ENCODE measurements at places on chromosomes 16 and 17.
A peak's percentile ranks its signal among the peaks of the same experiment; 100 is the strongest.

DNA sequence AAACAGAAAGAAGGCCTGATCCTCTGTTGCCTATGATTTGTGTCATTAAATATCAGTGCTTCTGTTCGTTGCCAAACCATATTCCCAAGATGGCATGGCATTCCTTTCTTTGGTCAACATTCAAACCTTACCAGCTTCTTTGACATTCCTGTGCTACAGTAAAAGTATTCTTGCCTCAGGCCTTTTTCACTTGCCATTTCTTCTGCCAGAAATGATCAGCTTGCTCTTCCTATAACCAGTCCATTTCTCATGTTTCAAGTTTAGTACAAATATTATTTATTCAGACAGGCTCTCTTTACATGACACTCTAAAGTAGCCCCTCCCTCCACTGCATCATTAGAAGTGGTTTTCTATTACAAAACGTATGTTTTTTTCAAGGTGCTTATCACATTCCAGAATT lies 278.3 kb downstream of the KCNJ2 start:
- no peak for DNase-seq

GRCh38 chr17:16988749-16989229 lies 16.9 kb upstream of the TNFRSF13B start:
- DNase-seq = no peak

GRCh38 chr16:72317446-72317845 lies 145.5 kb upstream of the PMFBP1 start:
- no peak for DNase-seq

GRCh38 chr16:86016201-86016965 lies 117.4 kb downstream of the IRF8 start:
- peak; percentile 32 for DNase-seq

DNA sequence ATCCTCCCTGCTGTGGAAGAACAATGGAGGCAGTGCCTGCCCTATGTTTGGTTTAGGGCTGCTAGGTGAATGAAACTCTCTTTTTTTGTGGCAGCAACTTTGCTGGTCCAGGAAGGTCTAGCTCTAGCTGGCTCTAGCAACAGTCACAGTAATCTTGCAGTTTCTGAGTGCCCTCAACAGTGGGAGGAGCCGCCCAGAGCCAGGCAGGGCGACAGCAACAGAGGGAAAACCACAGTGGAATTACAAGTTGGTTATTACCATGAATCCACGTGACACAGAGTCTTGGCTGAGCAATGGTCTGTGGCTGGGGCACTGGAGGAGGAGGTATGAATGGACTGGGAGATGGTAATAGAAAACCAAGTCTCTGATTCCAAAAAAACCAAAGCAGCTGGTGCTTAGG lies 10.3 kb downstream of the HSPB9 start:
- DNase-seq = peak; percentile 25

DNA sequence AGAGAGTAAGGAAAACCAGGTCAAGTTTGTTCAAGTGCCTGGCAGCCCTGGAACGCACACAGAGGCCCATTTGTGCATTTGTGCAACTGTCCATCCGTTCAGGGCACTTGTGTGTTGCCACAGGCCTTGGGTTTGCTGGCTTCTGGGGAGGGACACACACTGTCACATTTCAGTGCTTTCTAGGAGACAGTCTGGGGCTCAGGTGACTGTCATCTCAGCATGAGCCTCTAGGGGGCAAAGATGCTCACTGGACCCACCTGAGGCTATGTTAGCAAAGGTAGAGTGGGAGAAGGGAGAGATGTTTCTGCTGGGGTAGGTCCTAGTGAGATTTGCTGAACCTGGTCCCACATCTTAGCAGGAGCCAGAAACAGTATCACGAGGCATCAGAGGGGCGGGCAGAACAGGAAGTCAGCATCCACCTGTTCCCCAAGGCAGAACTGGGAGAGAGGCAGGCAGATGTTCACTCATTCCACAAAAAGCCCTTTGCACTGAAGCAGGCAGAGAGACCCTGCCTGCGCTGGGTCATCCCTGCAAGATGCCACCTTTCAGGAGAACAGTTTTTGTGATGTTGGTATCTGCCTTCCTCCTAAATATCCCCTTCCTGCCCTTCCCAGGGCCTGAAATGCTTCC lies 48.5 kb downstream of the RAI1 start:
- DNase-seq = no peak

DNA sequence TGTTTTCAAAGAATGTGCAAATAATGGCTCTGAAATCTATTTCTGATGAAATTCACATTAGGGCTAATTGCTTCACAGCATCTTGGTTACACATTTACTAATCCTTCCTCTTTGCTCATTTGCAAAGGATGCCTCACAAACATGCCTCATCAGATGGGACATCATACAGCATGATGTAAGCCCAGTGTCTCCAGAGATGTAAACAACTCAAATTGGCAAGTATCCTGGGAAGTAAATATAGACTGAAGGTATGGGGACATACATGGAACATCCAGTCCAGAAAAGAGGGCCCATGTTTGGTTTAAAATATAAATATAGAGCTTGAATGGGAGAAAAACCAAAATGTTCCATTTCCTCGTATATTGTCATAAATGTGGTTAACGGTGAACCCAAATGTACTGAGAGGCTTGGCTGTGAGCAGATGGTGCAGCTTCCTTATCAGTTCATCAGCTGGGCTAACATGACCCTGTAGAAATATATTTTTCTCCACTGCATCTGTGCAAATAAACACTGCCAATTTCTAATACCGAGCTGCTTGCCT lies 142.9 kb upstream of the NUDT7 start:
- DNase-seq = no peak

DNA sequence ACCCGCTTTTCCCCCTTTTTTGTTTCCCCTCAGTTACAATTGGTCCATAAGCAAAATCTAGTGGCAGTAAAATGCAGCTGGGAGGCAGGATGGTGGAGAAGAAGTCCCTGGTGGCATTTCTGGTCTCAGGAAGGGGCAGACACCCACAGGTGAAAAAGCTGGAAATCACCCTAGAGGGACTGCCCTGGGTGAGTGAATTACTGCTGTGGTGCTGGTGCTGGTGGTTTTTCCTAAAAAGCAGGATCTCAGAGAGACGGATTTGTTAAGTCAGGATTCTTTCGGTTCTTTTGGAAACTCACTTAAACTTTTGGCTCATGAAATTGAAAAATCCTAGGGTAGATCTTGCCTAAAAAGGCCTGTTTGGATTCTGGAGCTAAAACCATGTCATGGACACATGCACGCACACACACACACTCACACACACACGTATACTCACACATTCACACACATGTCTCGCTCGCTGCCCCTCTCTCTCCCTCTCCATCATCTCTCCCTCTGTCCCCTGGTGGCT lies 65.8 kb downstream of the NKD1 start:
- no peak for DNase-seq

DNA sequence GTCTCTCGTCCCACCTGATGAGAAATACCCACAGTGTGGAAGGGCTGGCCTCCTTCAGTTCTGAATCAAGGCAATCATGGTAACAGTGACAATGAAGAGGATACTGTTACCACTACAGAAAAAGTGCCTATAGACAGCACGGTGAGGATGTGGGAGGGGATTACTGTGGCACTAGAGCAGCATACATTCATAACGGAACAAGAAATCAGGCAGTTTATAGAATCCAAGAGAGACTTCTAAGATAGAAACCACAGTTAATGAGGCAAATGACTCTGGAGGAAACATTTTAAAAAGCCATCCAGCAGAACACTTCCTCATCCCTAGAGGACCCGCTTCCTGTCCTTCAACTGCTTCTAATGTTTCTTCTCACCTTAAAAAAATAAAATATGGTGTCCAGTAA lies 2.7 kb downstream of the RUSF1 start:
- no peak for DNase-seq

DNA sequence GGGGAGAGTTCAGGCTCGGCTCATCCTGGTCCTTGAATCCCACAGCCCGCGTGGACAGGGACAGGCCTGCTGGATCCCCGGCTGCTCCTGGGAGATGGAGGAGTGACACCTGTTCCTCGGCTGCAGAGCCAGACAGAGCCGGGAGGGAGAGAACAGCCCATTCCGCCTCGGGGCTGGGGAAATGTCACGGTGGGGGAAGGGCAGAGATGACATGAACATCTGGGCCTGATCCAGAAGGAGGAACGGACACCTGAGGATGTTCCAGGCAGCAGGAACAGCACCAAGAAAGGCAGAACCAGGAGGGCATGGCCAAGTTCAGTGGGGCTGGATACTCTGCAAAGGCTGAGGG lies 2.1 kb downstream of the ZNF764 start:
- no peak for DNase-seq

DNA sequence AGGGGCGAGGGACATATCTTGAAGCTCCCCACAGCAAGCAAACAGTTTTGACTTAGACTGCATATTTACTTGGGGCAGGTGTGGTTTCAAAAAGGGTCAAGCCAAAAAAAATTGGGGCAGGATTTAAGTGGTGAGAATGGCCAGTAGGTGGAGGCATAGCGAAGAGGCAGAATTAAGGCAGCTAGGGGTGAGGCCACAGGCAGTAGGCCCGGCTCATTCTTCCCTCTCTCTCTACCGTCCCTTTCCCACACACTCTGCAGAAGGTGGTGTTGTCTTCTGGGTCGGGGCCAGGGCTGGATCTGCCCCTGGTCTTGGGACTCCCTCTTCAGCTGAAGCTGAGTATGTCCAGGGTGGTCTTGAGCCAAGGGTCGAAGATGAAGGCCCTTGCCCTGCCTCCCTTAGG lies 2.6 kb downstream of the SHBG start:
- DNase-seq = peak; percentile 54

GRCh38 chr16:79415983-79416640 lies 184.4 kb downstream of the MAF start:
- DNase-seq = no peak

DNA sequence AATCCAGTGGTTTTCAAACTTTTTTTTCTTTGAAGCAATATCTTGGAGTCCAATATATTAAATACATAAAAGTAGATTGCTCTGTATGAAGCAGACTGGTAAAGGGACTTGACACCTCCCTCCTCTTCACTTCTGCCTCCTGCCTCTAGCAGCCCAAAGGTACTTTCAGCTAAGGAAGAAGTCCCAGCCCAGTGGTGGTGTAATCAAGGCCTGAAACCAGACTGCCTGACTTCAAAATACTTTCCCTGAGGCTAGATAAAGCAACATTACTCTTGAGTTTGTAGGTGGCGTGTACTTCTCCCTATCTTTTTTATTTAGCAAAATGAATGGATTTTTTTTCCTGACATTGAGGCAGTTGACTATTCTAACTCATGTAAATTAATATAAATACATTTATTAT lies 122.4 kb upstream of the TMEM97 start:
- no peak for DNase-seq

GRCh38 chr16:11667221-11667823 lies 933 bp upstream of the SNN start:
- DNase-seq = no peak

DNA sequence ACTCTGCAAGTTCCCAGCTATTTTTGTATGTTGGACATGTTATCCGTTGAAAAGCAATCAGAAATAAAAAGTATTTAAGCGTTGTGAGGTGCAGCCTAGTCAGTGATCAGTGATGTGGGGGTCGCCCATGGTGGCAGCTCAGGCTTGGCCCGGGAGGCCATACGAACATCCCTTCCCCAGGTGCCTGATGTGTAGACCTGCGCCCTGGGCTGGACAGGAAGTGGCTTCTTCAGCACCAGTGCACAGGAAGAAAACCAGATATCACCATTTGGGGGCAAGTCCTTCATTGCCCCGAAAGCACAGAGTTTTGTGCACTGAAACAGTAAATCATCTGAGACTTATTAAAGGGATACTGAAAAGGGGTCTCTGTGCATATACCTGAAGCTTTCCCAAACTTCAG lies 98.9 kb downstream of the SOCS1 start:
- DNase-seq = no peak

- DNase-seq = no peak
Observed at GRCh38 chr16:4830408-4830807, 16.7 kb downstream of the GLYR1 start.

DNA sequence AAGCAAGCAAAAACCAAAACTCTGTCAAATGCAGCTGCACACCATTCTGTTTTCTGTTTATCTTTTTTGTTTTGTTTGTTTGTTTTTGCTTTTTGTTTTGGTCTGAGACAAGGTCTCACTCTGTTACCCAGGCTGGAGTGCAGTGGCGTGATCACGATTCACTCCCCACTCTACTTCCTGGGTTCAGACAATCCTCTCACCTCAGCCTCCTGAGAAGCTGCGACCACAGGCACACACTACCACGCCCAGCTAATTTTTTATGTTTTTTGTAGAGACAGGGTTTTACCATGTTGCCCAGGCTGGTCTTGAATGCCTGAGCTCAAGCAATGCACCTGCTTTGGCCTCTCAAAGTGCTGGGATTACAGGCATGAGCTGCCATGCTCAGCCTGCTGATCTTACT lies 19.3 kb upstream of the SLFN13 start:
- no peak for DNase-seq

DNA sequence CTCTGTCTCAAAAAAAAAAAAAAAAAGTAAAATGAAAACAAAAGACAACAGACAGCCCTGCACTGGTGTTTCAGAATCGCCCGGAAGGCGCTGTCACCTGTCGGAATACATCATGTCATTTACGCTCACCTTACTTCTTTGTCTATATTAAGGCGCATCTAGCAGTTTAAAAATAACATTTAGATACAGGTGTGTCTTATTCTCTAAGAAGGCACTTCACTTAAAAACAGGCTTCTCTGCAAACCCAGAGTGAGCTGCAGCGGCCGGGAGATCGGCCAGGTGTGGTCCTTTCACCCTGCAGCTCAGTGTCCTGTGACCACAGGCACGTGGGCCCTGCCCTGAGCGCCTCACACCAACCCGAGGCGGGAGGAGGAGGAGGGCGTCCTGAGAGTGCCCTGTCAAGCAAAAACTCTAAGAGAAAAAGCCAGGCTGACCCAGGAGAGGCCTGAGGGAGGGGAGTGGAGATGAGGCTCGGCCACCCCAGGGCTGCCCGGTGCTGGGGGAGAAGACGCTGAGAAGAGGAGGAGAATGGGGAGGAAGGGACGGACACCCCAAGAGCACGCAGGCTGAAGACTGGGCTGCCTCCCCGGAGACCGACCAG lies 3.3 kb upstream of the LMF1 start:
- DNase-seq = no peak

DNA sequence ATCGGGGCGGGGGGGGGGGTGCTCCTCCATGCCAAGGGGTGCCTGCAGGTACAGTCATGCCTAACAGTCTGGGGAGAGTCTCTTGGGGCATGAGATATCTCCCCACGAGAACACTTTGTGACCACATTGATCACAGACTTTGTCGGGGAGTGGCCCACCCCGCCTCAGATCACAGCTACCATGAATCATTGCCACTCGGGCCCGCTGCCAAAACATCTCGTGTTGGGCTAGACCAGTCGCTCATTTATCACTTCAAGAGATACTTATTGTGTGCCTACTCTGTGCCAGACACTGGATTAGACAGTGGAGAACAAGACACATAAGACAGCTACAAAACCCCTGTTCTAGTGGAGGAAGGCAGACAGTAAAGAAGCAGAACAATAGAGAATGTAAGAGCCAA lies 72.6 kb downstream of the CLEC16A start:
- no peak for DNase-seq
